Thyroid gland (tissue), 4 donors: ENCODE measurements at places on chromosomes 1 and 21. TPM values are rescaled to one million over a fixed set of nuclear protein-coding genes. Genes with fewer than 3 reads are reported as not detected.
A peak's percentile ranks its signal among the peaks of the same experiment; 100 is the strongest.

GRCh38 chr1:84143796-84144565, at the start of gene PRKACB:
PRKACB (plus strand) TSS chr1:84144271; CDS start chr1:84144362, 91 bp downstream.
- no peak for DNase-seq

GRCh38 chr1:159889821-159890252, 10.1 kb downstream of the CFAP45 start:
- no peak for DNase-seq

GRCh38 chr1:53899206-53899628, 5.2 kb downstream of the DIO1 start:
- peak; percentile 86 for DNase-seq

GRCh38 chr1:184075055-184076029, 23.8 kb downstream of the TSEN15 start:
- DNase-seq, result peak; percentile 15

DNA sequence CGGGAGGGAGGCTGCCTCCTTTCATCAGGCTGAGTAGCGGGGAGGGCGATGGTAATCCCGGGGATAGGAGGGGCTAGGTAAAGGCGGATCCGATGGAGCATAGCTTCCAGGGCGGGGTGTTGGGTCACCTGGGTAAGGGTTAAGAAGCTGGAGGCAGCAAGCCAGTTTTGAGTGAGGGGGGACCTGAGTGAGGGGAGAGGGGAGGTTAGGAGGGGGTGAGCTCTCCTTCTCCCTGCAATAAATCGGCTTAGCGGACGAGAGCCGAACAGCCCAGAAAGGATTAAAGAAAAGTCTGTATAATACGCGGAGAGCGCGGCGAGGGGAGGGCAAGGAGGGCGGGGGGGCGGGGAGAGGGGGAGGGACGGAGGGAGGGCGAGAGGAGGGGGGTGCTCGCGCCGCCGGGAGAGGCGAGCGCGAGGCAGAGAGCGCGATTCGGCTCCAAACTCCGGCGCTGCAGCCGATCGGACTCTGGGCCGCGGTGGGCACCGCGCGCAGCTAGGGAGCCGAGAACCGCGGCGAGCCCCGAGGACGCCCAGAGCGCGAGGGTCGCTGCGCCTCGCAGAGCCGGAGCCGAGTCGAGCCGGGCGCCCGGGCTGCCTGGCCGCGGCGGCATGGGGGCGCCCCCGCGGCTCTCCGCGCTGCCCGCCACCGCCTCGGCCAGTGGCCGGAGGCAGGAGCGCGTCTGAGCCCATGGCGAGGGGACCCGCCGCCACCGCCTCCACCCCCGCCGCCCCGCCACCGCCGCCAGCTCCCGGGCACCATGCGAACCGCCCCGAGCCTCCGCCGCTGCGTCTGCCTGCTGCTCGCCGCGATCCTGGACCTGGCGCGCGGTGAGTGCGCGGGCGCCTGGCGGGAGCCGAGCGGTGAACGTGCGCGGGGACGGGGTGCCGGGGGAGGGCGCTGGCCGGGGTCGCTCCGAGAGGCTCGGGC, at the start of gene IGSF21:
IGSF21 (plus strand) TSS at position 430 of the 930 bp plus-strand sequence; CDS start at position 761, 331 bp downstream.
- no peak for DNase-seq

DNA sequence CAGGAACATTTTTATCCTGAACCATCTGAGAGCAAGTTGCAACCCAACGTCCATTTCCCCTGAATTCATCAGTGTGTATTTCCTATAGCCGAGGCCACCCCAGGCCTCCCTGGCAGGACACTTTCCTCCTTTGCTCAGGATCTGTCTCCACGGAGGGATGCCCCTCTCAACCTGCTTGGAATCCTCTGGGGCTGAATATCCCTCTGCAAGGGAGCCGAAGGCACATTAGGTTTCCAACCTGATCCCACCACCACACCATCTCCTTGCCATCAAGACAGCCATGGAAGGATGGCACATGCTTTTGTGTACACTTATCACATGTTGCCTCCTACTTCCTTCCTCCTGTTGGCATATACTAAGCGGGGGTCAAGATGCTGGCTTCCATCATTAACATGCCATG, 74.8 kb upstream of the EDN2 start:
- no peak for DNase-seq

DNA sequence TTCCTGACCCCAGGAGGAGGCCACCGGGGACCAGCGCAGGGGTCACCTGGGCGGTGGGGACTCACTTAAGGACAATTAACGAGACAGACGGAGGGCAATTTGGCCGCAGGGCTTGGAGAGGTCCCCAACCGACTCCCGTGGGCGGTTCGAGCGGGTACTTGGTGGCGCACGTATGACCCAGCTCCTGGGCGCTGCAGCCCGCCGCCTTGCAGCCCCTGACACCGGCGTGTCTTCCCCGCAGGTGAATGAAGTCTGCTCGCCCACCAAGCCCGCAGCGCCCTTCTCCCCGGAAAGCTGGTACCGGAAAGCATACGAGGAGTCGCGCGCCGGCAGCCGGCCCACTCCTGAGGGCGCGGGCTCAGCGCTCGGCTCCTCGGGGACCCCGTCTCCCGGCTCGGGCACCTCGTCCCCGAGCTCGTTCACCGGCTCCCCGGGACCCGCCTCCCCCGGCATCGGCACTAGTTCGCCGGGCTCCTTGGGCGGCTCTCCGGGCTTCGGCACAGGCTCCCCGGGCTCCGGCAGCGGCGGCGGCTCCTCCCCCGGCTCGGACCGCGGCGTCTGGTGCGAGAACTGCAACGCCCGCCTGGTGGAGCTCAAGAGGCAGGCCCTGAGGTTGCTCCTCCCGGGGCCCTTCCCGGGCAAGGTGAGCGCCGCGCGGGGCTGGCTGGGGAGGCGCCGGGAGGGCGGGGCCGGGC, 1.4 kb downstream of the KIF26B start:
- peak; percentile 89 for DNase-seq

Gene VWA5B1
- total RNA-seq, result not detected

DNA sequence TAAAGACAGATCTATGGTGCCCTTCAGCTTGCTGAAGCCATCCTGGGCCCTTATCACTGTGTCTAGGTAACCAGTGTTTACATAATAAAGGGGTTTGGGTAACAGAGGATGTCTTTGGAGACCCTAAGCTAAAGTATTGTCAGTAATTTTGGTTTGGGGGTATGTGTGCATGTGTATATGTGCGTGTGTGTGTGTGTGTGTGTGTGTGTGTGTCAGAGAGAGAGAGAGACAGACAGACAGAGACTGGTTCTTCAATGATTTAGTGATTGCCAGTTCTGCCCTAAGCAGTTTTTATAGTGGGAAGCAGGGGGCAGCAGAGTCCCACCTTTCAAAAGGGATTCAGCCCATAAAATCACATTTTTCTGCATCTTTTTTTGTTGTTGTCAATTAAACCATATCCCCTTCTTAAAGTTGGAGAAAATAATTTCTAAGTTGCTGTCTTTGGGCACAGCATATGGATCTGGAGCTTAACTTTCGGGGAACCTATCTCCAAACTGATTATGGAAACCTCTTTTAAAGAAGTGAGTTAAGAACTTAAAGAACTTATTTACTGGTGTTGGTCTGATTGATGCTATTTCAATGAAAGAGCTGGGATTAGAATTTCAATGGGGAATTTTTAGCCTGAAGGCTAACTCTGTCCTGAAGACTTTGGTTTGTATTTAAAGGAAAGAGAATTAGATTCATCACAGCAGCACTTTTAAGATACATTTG, 51.1 kb downstream of the ZNF326 start:
- DNase-seq, result no peak

DNA sequence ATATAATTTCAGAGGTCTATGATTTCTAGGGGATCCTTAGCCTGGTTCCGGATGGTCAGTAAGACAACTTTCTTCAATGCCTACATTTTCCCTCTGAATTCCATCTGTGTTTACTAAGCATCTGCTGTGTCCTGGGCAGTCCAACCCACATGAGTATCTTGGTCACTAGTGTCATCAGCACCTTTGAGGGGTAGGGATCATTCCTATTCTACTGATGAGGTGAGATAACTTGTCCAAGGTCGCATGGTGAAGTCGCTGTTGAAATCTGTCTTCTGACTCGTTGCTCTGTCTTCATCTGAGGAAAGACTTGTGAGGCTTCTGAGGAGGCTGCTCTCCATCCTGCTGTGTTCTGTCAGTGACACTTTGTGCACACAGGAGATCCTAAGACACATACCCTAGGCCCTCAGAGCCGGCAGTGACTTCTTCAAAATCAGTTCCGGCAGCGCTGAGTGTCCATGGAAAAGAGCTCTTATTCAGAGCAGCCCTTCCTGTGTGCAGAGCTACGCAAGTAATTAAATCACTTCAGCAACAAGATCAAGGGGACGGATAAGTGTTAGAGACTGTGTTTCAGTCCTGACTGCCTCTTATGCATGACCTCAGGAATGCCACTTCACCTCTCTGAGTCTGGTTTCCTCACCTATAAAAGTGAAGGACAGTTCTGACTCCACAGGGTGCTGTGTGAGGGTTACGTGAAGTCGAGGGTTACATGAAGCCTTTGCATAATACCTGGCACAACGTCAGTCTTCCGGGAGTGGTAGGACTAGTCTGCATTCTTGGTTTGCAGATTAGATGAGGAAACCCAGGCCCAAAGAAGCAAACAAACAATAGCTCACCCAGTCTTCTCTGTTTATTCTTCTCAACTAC, 28.4 kb downstream of the AK2 start:
- no peak for DNase-seq

DNA sequence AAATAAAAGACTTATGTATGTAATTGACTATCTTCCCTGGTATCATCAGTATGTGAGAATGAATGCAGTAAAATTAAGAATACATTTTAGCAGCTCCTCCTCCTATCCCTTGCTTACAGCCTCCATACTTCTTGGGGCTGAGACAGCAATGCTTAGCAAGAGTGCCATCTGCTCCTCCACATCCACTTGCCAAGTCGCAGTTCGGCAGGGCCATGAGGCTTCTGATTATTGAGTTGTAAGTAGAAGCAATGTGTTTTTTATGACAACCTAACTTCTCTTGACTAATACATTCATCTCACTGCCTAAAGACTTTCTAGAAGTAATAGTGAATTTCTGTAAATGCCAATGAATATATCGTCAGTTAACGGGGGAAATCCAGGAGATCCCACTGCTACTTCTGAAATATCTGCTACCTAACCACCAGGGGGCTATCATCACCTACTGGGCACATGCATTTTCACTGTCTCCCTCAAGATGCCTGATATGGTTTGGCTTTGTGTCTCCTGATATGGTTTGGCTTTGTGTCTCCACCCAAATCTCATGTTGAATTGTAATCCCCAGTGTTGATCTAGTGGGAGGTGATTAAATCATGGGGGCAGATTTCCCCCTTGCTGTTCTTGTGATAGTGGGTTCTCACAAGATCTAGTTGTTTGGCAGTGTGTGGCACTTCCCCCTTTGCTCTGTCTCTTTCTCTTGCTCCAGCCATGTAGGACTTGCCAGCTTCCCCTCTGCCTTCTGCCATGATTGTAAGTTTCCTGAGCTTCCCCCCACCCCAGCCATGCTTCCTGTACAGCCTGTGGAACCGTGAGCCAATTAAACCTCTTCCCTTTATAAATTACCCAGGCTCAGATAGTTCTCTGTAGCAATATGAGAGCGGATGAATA, 59.6 kb downstream of the EXTL2 start:
- no peak for DNase-seq

Gene TMCC2
- 2.3 TPM for total RNA-seq

Gene ATP1A4
- total RNA-seq, result not detected

GRCh38 chr1:184945029-184945428, 29.3 kb downstream of the NIBAN1 start:
- no peak for DNase-seq

GRCh38 chr1:198346178-198346577, 189.4 kb downstream of the NEK7 start:
- no peak for DNase-seq

Gene CRNN
- not detected for total RNA-seq

DNA sequence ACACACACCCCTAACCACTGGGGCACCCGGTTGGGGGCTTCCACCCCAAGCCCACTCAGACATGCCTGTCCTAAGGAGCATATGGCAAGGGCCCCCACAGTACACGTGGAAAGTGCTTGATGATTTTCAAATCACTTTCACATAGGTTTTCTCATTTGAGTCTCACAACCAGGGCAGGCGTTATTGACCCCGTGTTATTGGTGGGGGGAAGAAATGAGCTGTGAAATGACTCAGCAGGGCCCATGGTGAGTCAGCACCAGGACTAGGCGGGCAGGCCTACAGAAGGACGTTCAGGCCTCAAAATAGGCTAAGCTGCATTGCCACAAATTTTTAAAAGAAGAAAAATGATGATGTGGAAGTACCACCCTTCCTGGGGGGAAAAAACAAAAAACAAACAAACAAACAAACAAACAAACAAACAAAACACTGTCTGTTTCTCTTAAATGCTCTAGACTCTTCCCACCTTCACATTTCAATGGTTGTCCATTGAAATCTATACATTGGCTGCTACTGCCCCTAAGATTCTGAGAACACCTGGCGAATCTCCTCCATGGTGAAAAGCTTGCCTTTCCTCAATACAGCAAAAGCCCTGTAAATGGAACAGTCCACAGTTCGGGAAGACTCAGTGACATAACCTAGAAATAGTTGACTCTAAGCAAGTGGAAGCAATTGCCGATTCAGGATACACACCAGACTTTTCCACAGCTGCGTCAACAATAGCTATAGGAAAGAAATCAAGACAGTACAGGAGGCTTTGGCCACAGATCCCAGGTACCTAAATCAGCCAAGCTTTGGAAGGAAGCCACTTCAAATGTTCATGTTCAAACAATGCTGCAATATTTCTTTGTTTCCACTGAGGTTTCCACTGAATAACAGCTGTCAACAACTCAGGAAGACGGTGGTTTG, 234.7 kb downstream of the TOMM20 start:
- no peak for DNase-seq

Gene SYT2
- total RNA-seq, result 0.38 TPM

DNA sequence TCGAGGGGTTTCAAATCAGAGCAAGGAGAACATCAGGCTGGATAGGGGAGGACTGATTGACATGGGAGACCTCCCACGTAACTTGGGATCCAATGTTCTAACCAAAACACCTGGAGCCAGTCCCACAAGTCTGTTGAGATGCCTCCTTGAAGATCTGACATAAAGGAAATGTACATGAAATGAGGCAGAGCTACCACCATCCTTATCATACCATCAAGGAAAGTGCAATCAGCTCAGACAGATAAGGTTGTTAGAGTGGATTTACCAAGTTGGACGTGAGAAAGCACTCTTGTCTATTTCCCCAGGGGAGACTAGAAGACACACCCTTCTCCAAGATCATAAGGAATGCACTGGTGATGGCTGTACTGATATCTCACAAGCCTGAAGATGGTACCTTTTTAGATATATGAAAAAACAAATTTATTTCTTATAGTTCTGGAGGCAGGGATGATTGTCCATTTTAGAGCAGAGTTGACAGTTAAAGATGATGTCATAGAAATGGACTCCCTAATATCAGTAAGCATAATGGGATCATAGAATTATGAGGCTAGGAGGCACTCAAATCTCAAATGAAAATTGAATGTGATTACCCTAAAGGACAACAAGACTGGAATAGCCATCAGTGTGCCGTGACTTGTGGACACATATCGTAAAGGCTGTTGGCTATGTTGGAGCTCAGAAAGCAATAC, 129.1 kb upstream of the RAB4A start:
- DNase-seq, result no peak

Gene PAPPA2
- total RNA-seq, result 2.0 TPM

GRCh38 chr1:119116725-119117124, 23.7 kb downstream of the WARS2 start:
- no peak for DNase-seq
